Kidney tubule cell (primary cell): ENCODE measurements at places on chromosomes 3 and 15.

- peak; percentile 46 for DNase-seq
These were observed 138.9 kb downstream of the TMCO5A start for GRCh38 chr15:38073178-38073946.

DNA sequence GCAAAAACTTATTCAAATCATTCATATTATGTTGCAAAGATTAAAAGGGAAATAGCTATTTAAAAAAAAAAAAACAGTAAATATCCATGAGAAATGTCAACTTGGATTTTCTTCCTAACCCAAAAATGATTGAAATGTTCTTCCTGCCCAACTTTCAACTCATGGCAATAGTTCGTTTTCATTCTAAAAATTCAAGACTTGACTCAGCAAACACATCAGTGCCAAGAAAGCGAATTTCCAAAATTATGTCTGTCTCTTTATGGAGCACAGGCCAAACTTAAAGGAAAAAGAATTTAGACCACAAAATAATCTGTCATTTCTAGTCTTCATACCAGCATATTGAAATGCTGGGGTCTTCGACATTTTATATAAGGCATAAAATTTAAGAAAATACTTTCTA lies 63.7 kb downstream of the MAGI1 start:
- no peak for DNase-seq

DNA sequence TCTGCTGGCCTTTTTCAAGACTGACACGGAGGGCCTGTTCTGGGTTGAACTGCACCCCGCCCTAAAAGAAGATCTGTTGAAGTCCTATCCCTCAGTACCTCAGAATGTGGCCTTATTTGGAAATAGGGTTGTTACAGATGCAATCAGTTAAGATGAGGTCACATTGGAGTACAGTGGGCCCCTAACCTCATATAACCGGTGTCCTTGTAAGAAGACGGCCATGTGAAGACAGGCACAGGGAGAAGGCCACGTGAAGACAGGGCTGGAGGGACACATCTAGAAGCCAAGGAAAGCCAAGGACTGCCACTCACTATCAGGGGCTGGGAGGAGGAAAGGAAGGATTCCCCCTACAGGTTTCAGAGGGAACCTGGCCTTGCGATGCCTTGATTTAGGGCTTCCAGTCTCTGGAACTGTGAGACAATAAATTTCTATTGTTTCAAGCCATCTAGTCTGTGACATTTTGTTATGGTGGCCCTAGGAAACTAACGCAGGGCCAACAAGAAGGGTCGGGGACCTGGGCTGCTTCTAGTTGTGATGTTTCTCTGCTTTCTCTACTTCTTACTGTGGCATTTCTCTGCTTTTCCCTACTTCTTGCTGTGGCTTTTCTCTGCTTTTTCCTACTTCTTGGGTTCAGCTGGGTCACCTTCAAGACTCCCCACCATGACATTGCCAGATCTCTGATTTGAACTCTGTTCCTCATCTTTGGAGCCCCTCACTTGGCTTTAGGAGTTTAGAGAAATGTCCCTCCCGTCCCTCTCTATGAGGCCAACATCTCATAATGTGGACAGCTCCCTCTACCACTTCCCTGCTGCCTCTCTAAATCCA lies 4.8 kb upstream of the CCDC174 start:
- DNase-seq: no peak

DNA sequence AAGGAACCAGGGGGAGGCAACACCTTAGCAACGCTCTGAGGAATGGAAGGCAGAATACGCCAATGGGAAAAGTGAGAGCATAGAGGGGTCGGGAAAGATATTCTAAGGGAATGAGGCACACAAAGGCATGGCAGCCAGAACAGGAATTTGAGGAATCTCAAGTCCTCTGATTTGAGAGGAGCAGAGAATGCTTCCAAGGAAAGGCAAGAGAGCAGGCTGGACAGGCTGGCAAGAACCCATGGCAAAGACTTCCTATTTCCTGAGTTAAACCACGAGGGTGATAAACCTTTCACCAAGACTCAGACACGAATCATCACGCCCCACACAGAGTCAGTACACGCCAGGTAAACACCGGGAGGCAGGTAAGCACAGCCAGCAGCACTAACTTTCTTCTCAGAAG lies 109.8 kb downstream of the IGF2BP2 start:
- peak; percentile 83 for DNase-seq

DNA sequence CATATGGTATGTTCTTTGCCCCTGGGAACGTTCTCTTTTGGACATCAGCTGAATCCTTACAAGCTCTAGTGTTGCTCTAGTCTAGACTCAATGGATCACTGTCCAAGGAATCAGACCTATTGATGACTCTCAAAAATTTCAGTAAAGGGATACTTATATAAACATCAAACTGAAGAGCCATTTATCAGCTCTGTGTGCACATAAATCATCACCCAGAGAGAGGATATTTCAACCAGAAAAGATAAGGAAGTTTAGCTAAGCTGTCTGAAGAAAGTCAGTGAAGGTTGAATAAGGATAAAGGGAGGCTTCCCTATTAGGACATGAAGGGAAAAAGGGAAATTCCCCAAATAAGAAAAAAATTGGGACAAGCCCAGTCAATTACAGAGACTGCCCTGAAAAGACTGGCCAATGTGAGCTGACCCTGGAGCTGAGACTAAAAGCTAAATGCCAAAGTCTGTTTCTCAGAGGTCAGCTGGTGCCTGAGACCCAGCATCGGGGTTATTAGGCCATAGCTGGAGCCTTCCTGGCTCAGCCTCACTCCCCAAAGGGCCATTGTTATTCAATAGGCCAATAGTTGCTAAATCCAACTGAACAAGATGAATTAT lies 424.1 kb upstream of the THBS1 start:
- DNase-seq: no peak

- no peak for DNase-seq
These were observed 20.9 kb upstream of the LDHAL6B start for GRCh38 chr15:59185725-59186124.

DNA sequence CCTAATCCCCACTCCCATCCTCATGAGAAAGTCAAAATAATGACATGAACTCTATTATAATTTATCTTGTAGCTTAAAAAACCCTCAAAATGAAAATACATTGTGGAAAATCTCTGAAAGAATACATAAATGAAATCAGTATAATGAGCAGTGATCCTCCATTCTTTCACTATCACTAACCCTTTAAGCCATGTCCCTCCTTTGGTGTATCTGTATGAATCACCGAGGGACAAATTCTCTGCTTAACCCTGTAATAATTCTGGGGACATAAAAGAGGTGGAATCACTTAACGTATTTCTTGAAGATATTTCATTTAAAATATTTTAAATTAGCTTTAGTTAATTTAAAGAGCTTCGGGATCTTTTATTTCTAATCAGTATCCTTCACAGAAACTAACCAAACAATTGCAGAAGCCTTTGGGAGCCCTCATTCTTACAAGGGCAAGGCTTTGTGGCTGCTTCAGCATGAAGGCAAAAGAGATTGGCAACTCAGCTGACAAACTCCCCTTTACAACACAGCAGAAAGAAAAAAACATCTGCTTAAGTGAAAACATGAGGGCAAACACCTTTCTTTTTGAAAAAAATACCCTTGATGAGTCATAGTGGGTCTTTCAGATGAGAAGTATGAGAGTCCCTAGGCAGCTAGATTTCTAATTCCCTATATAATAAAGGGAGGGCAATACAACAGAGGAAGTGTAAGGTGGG lies 44.0 kb upstream of the ALCAM start:
- no peak for DNase-seq

GRCh38 chr15:84648539-84648938 lies 5.5 kb downstream of the WDR73 start:
- no peak for DNase-seq

DNA sequence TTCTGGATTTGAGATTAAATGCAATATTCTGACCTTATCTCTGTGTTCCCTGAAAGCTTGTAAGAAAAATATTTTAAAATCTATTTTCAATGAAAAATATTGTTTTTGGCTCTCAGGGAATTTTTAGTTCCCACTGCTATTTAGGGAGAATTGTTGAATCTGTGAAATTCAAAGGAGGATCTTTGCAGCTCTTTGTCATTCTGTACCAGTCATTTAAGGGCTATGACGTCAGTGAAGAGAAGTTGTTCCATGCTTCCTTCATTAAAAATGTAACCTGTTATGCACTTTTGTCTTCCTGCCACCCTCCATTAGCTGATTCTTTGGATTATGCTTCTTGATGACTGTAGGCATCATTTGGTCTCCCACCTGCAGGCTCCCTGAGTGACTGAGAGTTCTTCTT lies 427.8 kb upstream of the C2CD4B start:
- no peak for DNase-seq

DNA sequence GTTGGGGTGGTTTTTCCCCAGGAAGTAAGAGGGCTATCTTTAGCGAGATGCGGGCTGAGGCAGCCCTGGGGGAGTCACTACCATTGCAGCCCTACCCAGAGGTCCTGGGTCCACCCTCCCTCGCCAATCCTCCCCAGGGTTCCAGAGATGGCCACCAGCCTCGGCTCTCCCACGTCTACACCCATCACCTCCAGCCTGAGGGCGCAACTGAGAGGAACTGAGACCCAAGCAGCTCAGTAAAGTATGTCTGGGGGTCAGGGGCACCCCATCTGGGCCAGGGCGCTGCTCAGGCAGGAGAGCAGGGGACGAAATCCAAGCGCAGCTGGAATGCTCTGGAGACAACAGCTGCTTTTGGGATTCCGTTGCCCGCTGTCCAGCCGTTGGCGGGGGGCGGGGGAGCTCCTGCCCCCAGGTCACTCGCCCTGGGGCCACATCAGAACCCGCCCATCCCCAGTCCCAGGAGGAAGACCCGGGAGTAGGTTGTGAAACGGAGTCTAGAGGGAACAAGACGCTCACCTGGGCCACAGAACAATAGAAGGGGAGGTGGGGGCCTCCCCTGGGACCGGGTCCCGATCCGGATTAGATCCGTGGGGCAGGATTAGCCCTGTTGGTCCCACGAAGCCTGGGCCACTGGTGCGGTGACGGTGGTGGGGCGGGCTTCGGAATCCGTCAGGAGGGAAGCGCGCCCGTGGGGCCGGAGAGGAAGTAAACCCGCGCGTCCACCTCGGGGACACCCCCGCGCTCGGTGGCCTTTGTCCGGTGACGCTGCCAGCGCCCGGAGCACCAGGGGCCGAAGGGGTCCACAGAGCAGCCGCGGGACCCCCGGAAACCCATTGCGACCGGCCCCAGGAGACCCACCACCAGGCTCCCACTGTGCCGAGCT lies 1.4 kb upstream of the NDUFAF3 start:
- DNase-seq: peak; percentile 47

- peak; percentile 44 for DNase-seq
These were observed 93.4 kb upstream of the CTDSPL start for GRCh38 chr3:37768107-37768809.
